Psoas muscle (tissue), 8 donors: ENCODE measurements at places on chromosomes 4 and X. TPM values are rescaled to one million over a fixed set of nuclear protein-coding genes. Genes with fewer than 3 reads are reported as not detected.

GRCh38 chr4:113141901-113142346 lies 92.5 kb downstream of the ANK2 start:
- DNase-seq = no peak

GRCh38 chrX:134936542-134936941 lies 54.2 kb upstream of the SMIM10 start:
- no peak for DNase-seq

GRCh38 chr4:123278755-123279154 lies 117.8 kb upstream of the SPRY1 start:
- no peak for DNase-seq

DNA sequence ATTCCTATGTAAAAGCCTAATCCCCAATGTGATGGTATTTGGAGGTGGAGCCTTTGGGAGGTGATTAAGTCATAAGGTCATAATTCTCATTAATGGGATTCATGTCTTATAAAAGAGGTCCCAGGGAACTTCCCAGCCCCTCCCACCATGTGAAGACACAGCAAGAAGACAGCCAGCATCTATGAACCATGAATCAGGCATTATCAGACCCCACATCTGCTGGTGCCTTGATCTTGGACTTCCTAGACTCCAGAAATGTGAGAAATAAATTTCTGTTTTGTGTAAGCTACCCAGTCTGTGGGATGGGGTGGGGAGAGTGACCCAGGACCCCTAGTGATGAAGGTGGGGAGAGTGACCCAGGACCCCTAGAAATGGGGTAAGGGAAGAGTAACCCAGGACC lies 6.1 kb upstream of the DAPP1 start:
- DNase-seq = no peak

GRCh38 chrX:39827951-39828350 lies 269.8 kb downstream of the BCOR start:
- DNase-seq = no peak

DNA sequence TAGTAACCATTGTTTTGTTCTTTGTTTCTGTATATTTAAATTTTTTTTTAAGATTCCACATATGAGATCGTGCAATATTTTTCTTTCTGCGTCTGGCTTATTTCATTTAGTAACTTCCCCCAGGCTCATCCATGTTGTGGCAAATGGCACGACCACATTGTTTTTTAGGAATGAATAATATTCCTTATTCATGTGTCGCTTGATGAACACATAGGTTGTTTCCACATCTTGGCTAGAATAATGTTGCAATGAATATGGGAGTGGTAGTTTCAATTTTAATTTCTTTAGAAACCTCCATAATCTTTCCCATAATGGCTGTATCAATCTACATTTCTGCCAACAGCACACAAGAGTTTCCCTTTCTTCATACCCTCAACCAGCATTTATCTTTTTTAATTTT lies 166.8 kb upstream of the NR3C2 start:
- no peak for DNase-seq

DNA sequence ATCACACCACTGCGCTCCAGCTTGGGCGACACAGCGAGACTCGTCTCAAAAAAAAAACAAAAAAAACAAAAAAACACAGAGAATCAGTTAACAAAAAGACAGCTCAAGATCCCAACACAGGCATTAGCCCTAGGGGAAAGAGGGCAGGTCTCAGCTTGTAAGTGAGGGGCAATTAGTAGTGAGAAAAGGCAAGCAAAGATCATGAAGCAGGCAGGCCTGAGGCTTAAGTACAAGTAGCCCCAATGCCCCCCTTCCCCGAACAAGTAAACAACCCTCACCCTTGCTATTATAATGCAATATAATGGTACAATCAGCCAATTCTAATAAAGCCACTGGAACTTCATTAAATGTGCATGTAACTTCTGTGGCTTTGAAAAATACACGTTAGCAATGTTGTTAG lies 17.0 kb downstream of the ADGRA3 start:
- DNase-seq = no peak

- DNase-seq = no peak
These were observed 191.1 kb upstream of the ANXA3 start for GRCh38 chr4:78360466-78360865.

GRCh38 chr4:102828497-102828808 lies 1.1 kb upstream of the UBE2D3 start:
- no peak for DNase-seq

GRCh38 chr4:166662266-166662843 lies 571.9 kb downstream of the SPOCK3 start:
- DNase-seq = no peak

GRCh38 chr4:176034499-176034898 lies 31.1 kb upstream of the WDR17 start:
- no peak for DNase-seq

- DNase-seq = no peak
These were observed 413.1 kb downstream of the NKX6-1 start for GRCh38 chr4:84085986-84086385.

- no peak for DNase-seq
These were observed 17.6 kb downstream of the LNX1 start for GRCh38 chr4:53573696-53574095.

- DNase-seq = no peak
These were observed 33.9 kb downstream of the TMPRSS11A start for GRCh38 chr4:67929426-67929825.

- no peak for DNase-seq
These were observed 68.9 kb upstream of the CAPN6 start for GRCh38 chrX:111339212-111339611.

- no peak for DNase-seq
These were observed 47.7 kb upstream of the SYTL5 start for GRCh38 chrX:37958525-37959211.

DNA sequence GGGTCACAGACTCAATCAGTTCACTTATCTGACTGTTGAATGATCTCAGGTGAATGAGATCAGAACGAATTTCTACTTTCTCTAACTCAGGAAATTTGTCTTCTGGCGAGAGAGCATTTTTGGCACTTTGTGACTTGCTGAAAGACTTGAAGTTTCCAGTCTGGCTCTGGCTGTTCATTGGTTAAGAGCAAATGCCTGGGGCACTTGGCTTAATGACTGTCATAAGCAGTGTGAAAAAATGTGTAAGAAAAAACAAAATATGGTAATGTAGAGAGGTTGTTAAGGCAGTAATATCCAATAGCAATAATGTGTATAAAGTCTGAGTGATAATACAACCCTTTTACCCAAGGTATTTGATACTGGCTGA lies 71.3 kb upstream of the PGRMC2 start:
- no peak for DNase-seq

DNA sequence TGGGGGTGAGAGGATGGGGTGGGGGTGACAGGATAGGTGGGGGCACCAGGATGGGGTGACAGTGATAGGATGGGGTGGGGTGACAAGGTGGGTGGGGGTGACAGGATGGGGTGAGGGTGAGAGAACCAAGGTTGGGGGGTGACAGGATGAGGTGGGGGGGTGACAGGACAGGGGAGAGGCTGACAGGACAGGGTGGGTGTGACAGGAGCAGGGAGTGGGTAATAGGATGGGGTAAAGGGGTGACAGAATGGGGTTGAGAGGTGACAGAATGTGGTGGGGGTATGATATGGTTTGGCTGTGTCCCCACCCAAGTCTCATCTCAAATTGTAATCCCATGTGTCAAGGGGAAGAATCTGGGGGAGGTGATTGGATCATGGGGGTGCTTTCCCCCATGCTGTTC lies 26.0 kb downstream of the RNF212 start:
- DNase-seq = no peak

The MTNR1A gene
- total RNA-seq = not detected

The OPHN1 gene
- 3.6 TPM for total RNA-seq

The DNAAF6 gene
- not detected for total RNA-seq

The ZCCHC18 gene
- not detected for total RNA-seq

The SNX12 gene
- 28.0 TPM for total RNA-seq
